Fibroblast of the aortic adventitia (primary cell): ENCODE measurements at places on chromosomes 12 and 14.

GRCh38 chr14:91942128-91942527 lies 5.4 kb downstream of the FBLN5 start:
- no peak for DNase-seq

- DNase-seq = no peak
These were observed 592.9 kb downstream of the FSCB start for GRCh38 chr14:43914041-43914693.

DNA sequence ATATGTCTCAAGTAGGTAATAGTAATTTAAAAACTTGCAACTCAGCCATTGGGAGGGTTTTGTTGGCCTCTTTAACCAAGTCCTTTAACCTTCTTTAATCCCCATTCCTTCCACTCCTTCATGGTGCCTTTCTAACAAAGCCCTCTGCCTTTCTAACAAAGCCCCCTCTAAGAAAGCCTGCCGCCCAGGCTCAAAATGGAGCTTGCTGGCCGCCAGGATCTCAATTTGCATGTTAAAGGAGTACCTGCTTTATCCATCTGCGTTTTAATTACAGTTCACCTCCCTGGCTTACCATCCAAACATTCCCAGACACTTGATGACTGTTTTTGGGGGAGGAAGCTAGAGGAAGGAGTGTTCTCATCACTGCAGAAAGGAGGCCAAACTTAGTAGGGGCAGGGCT lies 183.4 kb downstream of the PTPN11 start:
- no peak for DNase-seq

GRCh38 chr12:120534703-120535655 lies 823 bp downstream of the RNF10 start:
- DNase-seq = peak; percentile 80

DNA sequence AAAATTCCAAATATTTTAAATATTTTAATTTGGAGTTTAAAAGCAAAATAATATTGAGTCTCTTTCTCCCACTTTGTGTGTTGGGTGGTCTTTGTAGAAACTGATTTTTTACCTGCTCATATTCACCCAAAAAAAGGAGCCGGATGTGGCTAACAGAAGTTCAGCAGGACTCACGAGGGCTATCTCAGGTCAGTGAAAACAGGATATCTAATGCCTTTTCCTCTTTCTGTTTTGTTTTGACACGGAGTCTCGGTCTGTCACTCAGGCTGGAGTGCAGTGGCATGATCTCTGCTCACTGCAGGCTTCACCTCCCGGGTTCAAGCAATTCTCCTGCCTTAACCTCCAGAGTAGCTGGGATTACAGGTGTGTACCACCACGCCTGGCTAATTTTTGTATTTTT lies 30.8 kb downstream of the COA8 start:
- DNase-seq = no peak

DNA sequence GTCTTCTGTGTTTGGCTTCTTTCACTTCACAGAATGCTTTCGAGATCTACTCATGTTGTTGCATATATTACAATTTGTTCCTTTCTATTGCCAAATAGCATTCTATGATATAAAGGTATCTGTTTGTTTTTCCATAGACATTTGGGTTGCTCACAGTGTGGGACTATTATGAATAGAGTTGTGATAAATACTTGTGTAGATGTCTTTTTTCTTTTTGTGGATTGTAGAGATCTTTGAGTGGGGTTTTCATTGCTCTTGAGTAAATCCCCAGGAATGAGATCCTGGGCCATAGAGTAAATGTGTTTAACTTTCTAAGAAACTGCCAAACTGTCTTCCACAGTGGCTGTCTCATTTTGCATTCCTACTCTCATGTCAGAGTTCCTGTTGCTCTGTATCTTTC lies 24.9 kb upstream of the CEBPE start:
- DNase-seq = no peak

DNA sequence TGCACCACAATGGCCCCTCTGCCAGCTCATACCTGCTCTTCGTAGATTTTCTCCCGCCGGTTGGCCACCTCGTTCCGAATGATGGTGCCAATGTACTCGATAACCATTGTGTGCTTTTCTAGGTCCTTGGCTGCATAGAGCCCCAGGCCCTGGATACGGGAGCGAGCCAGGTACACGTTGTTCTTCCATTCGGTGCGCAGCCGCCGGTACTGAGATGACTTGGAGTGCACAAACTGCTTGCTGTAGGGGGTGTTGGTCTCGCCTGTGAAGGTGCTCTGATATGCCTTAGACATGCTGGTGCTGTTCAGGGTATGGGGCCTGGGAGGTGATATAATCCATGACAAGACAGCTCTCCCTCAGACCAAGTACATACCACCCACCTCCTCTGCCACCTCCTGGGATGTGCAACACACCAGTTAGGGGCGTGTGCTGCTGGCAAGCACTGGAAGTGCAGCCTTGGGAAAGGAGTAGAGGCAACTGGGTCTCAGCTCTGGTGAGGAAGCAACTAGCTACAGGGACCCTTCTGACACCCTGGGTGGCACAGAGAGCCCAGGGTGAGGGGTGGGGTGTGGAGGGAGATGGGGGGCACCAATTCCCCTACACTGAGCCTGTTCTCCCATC lies 4.1 kb upstream of the PRKAG1 start:
- no peak for DNase-seq

- DNase-seq = peak; percentile 27
These were observed 794 bp downstream of the RCOR1 start for GRCh38 chr14:102593061-102593824.

DNA sequence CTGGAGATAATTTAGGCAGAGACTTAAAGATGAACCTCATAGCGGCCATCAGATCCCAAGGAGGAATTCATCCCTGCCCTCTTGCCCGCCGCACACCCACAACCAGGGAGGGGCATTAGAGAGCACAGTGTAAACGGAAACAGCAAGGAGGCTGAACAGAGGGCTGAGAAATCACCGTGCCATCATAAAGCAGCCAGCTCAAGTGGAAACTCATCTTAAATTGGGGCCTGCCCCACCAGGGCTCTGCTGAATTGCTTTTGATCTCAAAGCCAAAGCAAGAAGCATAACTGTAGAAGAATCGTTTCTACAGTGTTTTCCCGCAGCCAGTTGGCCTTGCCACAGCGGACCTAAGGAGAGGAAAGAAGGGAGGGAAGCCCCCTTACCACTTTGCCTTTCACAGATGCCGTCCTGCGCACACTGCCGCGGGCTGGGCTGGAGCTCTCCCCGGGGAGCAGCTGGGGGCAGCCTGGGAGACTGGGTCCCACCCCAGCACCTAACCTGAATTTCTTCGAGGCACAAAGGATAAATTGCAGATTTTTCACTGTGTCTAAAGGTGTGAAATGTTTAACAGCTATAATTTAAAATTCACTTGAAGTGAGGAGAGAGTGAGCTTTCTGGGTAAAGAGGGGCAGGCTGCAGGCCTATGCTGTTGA lies 51.8 kb upstream of the MMP17 start:
- DNase-seq = no peak

DNA sequence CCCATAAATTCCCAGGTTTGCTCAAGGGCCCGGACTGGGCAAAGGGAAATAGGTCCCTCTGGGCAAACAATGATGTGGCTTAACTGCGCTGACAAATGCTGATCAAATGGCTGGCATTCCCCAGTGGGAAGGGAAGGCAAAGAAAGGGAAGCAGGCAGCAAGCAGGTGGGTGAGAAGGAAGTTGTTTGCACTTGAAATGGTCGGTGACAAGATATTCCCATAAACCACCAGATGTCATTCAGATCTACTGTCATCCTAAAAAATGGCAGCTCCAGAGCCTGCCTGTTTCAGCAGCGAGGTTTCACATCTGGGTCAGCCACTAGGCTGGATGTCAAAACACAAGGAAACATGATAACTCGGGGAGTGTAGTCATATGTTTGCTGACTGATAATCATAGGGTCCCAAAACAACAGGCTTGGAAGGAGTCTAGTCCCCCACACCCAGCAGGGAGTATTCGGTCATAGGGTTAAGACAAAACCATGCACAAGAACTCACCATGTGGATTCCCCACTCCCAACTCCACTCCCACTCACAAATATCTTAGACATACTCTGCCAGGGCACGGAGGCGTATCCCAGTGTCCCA lies 37.9 kb upstream of the MDM1 start:
- DNase-seq = no peak

GRCh38 chr14:34104489-34105397 lies 153.9 kb upstream of the EGLN3 start:
- DNase-seq = no peak

DNA sequence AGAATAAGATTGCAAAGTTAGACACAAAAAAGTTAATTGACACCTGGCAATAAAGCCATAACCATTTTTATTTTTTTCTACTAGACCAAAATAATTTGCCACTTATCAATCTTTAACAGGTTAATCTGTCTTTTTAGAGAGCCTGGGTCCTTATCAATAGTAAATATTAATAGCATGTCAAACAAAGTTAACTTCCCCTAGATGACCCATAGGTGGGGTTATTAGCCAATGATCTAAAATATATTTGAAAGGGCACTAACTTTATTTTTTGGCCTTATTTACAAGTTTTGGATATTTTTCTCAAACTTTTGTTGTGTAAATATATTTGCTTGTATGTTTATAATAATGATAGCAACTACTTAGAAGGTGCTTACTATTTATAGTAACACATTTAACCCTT lies 3.9 kb downstream of the ANKRD33 start:
- DNase-seq = peak; percentile 64

DNA sequence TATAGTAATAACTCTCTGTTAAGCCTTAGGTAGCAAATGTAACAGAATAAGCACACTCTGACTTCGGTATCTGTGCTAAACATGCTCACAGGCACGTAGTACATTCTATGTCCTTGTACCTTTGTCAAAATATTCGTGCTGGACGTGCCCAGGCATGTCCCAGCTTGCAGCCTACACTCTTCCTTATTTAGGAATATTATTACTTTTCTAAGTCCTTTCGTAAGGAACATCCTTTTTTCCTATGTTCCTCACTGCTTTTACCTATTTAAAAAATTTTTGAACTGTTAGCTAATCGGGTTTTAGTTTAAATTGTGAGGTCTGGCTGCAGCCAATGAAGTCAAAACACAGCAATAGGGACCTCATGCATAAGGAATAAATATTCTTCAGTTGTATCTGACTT lies 24.1 kb upstream of the UBC start:
- DNase-seq = peak; percentile 75

DNA sequence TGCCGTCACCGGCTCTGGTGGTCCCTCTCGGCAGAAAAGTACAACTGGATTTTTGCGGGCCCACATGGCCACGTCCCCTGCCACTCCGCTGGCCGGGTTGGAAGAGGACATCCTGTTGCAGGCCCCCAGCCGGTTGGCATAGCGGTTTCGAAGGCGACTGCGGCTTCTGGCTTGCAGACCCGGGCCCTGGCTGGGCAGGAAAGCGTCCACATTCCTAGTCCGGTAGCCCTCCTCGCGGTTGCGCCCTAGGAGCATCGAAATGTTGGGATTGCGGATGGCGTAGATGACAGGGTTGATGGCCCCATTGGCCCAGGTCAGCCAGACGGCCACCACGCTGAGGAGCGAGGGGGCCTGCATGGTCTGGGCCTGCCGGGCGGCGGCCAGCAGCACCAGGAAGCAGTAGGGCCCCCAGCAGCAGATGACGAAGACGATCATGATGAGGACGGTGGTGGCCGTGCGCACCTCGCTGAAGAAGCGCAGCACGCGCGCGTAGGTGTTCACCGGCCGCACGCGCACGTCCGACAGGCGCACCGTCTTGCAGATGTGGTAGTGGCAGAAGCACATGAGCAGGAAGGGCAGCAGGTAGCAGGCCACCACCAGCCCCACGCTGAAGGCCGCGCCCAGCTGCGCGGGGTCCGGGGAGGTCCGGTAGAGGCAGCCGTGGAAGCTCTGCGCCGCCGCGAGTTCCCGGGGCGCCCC lies 1.2 kb downstream of the GPR135 start:
- DNase-seq = no peak

DNA sequence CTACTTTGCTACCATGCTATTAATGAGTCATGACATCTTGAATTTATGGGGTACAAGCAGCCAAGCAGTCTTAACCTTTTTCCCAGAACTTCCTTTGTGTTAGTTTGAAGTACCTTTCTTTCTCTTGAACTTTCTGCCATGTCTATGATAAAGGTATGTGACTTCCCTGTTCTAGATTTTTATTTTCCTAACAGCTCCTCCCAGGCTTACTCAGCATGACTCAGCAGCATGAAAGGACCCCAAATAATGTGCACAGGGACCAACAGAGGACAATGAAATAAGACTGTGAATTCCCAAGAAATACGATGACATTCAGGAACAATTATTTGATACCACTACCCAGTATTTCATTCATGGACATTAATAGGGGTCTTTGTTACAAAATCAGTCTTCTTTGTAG lies 60.0 kb downstream of the TTC6 start:
- no peak for DNase-seq

- DNase-seq = peak; percentile 88
These were observed 480.2 kb upstream of the PRICKLE1 start for GRCh38 chr12:43069768-43070221.

DNA sequence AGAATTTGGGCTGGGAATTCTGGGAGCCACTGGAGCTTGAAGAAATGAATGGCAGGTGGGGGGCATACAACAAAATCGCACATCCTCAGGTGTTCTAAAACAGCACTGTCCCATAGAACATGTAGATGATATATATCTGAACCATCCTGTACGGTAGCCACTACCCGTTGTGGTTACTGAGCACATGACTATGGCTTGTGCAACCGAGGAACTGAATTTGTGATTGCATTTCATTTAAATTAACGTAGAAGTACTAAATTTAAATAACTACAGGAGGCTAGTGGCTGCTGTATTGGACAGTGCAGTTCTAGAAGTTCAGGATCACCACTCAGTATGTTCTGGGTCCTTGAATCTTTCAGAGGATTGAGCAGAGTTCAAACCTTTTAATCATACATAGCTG lies 172.4 kb downstream of the PHETA1 start:
- DNase-seq = no peak

- no peak for DNase-seq
These were observed 21.4 kb upstream of the CLMN start for GRCh38 chr14:95341115-95341514.

DNA sequence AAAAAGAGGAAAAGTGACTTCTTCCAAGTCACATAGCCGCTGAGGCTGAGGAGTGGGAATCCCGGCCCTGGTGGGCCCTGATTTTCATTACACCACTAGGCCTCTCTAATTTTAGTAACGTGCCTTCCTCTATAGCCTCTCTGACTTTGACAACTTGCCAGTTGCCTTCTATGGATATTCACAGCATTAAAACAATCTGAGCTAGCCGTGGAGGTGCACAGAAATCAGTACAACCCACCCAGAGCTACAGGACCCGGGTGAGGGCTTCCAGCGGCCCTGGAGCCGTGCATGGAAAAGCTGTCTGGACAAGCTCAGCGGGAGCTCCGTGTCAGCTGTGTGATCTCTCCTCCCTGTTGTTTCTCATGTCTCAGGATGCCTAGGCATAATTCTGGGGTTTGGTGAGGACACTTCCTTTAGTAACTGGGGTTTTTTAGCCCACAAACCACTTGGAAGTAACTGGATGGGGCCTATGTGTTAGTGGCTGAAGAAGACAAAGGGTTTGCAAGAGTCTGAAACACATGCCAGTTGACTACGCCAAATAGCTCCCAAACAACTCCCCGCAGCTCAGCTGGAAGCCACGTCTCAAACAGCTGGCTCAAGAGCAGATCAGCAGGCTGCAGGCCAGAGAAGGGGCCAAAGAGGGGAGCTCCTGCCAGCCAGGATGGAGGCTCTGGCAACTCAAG lies 53.0 kb downstream of the SSH1 start:
- DNase-seq = peak; percentile 99

GRCh38 chr12:100170313-100170858 lies 27.7 kb upstream of the BLTP3B start:
- no peak for DNase-seq
